Naive thymus-derived CD4-positive, alpha-beta T cell (primary cell): ENCODE measurements at places on chromosomes 4 and X.

DNA sequence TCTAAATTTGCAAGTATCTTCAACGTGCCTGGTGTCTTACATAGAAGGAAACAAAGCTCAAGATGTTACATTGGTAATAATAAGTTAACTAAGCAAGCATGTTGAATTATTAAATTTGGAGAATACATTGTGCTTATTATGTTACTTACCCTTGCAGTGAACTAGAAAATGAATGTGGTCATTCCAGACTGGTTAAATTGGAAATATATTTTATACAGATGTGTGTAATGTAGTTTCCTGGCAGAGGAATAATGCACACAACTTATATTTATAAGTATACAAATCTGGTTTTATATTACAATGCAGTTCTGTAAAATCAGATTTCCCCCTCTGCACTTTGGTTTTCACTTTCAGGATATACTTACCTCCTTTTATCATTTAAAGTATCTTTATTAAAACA is 159.9 kb upstream of the SLIT2 start:
- DNase-seq: no peak

DNA sequence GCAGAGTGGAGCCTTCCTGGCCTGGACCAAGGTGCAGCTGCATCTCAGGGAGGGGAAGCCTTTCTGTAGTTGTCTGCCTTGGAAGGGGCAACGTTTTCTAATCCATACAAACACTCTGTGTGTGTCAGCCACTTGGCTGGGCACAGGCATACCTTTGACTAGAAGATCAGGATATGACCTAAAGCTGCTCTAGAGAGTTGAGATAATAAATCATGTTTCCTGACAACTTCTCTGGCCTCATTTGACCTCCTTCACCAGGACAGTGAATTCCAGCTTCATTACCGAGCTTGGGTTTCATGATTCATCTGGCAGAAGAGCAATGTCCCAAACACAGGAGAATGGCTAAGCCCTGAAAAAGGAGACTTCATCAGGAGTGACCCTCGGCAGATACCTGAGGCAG is 89.6 kb upstream of the KIT start:
- DNase-seq: no peak

DNA sequence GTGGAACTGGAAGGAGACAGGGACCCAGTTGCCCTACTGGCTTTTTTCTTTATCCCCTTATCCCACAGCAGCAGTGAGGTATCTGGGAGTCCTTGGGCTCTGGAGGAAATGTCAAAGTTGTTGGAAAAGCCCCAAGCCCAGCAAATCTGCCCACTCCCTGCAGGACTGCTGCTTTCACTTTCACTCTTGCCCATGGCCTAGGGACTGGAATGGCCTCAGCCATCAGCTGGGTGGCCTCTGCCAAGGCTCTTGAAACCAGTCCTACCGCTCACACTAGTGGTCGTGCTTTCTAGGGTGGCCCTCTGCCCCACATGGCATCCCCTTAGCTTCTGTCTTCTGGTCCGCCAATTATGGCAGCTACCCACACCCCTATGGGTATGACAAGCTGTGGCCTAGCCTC is 9.7 kb upstream of the RHOXF1 start:
- no peak for DNase-seq

DNA sequence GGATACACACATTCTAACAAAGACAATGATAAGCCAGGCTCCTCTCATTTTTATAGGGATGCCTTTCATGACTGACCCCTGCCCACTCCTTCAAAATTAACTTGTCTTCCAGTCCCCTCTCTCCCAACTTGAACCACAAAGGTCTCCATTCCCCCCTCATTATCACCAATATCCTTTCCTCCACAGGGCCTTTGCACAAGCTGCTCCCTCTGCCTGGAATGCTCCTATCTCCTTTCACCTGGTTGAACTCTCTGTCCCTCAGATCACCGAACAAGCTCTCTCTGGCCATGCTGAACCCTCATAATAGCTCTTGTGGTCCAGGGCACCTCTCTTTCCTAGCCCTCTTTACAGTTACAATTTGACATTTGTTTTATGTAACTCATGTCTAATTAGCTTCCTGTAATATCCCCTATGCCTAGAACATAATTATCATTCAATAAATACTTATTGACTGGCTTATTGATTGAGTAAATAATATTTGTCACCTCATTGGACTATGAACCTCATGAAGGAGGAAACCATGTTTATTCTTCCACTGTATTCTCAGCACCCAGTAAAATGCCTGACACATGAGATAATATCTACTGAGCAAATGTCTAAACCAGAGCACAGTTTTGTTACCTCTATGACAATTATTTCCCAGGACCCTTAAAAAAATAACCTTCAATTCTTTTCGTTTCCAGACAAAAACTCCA is 266.3 kb upstream of the RASGEF1B start:
- no peak for DNase-seq

DNA sequence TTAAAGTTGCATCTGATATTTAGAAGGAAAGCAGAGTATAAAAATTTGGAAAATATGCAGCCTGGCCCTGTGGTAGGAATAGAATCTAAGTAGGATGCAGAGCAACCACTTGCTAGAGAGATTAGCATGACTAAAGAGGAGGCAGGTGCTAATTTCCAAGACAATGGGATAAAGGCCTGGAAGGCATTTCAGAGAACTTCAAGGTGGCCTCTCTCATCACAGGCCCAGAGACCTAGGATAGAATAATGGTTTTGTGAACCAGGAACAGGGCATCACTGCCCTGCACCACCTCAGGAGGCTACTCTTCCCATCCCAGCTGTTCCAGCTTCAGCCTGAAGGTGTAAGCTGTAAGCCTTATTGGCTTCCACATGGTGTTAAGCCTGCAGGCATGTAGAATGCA is 621.7 kb upstream of the HS3ST1 start:
- DNase-seq: no peak

DNA sequence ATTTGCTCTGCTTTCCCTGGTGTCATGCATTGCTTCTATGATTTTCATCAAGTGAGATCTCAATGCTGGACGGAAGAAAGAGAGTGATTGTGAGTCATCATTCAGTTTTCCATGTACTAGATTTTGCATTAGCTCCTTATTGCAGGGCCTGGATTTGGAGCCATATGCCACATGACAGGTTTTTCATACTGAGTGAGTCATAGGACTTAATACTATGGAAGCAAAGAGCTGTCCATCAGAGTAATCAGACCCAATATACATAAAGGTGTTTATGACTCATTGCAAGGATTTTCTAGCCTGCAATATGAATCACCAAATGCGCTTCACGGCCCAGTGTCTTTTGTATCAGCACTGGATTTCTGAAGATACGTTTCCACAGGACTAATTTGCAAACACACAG is 11.2 kb upstream of the TFDP3 start:
- no peak for DNase-seq

DNA sequence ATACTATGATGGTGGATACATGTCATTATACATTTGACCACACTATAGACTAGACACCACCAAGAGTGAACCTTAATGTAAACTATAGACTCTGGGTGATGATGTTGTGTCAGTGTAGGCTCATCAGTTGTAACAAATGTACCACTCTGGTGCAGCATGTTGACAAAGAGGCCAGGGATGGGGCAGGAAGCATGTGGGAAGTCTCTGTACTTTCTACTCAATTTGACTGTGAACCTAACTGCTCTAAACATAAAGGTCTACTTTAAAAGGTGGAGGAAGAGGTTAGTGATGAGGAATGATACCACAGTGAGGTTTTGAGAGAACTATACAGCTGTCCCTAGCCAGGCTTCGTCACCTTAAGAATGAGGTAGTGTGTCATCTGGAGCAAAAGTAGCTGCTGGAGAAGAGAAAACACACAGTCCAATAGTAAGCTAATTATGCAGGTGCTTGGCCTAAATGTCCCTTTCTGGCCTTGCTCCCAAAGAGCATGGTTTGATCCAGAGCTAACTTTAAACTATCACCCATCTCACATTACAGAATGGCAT is 38.4 kb downstream of the GRSF1 start:
- DNase-seq: peak; percentile 24

GRCh38 chr4:107388736-107389274 is 331.2 kb downstream of the PAPSS1 start:
- no peak for DNase-seq

GRCh38 chr4:36099509-36099908 is 144.8 kb downstream of the ARAP2 start:
- DNase-seq: no peak

GRCh38 chr4:98314791-98315565 is 53.8 kb downstream of the RAP1GDS1 start:
- no peak for DNase-seq

GRCh38 chr4:145453163-145453520 is 28.5 kb upstream of the SMAD1 start:
- no peak for DNase-seq

DNA sequence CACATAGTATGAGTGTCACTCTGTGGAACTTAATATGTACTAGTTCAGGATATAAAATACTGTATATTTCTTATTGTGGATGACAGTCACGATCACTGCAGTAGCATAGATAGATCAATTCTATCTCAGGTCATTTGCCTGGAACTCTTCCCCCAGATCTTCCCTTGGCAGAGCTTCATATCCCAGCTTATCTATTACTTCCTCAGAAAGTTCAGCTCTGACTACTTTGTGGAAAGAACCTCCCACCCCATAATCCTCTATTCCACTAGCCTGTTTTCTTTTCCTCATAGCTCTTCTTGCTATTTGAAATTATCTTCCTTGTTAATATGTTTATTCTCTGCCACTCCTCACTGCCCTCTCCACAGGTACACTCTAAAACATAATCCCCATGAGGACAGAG is 10.9 kb downstream of the FAM241A start:
- no peak for DNase-seq

DNA sequence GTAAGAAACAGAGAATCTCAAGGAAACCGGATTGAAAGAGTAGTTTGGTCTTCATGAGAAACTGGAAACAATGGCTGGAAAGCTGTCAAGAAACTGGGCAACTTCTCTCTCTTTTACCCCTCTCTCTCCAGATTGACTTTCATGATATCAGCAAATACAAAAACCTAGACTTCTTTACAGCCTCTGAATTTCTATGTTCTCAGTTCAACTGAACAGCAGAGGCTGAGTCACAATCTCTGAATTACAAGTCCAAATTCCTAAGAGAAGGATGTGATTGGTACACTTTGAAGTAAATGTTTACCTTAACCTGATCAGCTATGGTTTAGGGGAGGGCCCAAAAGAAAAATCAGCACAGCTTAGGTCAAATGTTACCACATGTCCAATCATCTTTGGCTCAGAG is 974.9 kb downstream of the RPA4 start:
- no peak for DNase-seq
